NCI-H69 (cell line): ENCODE measurements at places on chromosomes 1 and 21.

DNA sequence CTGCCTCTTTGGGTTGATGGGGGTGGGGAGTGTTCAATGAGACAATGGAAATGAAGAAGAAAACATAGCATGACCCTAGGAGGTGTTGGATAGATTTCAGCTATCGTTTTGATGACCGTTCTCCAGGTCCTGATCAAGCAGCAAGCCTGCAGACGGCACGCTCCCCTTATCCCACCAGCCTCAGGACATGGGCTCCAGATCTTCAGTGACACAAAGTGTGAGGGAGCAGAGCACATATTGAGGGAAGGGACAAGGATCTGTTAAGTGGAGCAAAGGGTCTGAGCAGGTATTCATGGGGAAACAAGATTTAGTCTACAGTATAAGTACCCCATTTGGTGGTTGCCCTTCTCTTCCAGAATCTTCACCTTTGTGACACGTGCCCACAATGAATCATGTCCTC lies 4.7 kb downstream of the SPRR5 start:
- DNase-seq = no peak

DNA sequence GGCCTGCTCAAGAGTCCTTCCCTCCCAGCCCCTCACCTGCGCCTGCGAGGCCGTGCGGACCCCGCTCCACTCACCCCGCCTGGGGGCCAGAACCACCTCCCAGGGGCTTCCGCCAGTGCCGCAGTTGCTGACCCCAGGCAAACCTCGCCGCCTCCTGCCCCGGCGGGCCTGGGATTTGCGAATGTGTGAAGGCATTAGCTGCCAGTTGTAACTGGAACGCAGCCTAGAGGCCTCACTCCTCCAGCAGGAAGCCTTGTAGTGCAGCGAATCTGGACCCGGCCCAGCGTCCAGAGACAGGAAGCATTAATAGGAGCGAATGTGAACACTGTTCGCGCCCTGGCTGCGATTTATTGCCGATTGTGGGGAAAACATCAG lies 140.9 kb upstream of the ARHGEF16 start:
- DNase-seq = no peak

- DNase-seq = no peak
Observed at GRCh38 chr1:38848071-38848470, 11.5 kb downstream of the RRAGC start.

DNA sequence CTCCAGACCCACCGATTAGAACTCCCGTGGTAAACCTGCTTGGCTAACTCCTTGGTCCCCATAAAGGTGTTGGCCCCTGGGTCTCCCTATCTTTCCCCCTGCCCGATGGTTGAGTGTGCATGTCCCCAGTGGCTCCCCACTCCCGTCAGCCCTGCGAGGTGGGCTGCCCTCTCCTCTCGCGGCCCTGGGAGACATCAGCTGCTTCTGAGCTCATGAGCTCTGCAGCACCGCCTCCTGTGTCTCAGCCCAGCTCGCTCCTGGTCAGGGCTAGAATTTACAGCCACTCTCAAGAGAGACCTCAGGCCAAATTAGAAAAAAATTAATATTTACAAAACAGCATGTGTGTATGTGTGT lies 15.9 kb upstream of the ZBTB21 start:
- no peak for DNase-seq

DNA sequence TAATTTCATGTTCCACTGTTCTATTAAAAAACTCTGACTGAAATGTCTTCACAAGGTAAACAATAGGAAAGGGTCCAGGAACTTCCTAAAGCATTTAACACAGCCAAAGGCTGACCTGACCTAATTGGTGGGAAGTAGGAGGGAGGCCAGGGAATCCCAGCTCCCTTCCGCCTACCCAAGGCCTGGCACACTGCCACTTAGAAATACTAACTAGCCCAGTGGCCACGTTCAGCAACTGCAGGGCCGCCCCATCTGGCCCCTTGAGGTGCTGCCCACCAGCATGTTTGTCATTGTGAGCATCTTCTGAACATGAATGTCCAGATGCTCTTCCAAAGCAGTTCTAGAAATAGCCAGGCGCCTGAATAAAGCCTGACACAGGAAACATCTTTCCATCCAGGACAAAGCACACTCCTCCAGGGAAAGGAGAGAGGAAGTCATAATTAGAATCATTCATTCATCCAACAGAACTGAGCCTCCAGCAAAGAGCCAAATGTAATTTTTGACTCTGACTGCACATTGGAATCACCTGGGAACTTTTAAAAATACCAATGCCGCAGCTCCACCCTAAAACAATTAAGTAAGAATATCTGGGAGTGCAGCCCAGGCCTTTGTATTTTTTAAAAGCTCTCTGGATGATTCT lies 44.6 kb upstream of the BCL9 start:
- DNase-seq = peak; percentile 67

- DNase-seq = no peak
Observed at GRCh38 chr1:172360985-172361384, 59.5 kb upstream of the C1orf105 start.

DNA sequence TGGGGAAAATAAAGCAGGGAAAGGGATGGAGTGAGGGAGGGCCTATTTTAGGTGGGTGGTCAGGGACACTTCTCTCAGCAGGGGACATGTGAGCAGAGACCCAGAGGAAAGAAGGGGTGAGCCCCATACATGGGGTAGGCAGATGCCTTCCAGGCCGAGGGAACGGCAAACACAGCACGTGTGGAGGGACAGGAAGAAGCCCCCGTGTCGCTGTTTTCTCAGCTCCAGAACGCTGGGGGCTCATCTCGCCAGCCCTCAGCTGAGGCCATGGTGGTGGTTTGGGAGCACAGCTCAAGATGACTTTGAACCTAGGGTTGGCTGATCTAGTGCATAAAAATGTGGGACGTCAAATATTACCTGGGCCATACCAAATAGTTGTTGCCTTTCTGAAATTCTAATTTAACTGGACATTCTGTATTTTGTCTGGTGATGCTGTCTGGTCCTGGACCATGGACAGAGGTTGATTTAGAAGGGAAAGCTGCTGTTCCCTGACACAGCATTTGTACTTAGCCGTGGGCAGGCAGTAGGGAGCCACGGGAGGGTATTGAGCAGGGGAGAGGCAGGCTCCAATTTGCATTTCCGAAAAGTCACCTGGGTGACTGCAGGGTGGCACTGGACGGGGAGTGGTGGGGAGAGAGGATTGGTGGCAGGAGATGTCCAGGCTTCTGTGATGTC lies 53.1 kb upstream of the RUNX3 start:
- no peak for DNase-seq
